Suppressor macrophage (primary cell): ENCODE measurements at places on chromosomes 4 and X.

DNA sequence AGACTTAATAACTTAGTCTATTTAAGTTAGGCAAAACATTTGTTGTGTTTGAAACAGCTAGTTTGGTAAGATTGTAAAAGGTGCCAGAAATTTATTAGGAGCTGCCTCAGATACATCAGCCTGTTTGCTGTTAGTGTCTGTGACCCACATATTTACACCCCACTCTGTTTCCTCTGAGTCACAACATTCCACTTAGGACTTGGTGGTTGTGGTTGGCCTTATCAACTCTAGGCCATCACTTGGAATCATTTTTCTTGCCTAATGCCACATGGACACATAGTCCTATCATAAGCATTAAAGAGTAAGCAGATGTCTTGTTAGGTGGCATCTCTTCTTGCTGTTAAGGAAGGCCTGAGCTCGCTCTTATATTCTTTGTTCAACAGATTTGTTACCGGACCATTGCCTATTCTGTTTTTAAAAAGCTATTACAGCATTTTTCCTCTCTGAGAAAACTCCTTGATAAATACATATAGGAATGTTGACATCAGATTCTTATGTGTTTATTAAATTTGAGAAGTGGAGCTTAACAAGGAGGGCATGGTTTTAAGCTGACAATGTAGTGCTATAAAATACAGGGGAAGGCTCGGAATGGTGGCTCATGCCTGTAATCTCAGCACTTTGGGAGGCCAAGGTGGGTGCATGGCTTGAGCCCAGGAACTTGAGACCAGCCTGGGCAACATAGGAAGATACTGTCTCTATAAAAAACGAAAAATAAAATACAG lies 51.2 kb upstream of the PGRMC2 start:
- DNase-seq, result no peak

DNA sequence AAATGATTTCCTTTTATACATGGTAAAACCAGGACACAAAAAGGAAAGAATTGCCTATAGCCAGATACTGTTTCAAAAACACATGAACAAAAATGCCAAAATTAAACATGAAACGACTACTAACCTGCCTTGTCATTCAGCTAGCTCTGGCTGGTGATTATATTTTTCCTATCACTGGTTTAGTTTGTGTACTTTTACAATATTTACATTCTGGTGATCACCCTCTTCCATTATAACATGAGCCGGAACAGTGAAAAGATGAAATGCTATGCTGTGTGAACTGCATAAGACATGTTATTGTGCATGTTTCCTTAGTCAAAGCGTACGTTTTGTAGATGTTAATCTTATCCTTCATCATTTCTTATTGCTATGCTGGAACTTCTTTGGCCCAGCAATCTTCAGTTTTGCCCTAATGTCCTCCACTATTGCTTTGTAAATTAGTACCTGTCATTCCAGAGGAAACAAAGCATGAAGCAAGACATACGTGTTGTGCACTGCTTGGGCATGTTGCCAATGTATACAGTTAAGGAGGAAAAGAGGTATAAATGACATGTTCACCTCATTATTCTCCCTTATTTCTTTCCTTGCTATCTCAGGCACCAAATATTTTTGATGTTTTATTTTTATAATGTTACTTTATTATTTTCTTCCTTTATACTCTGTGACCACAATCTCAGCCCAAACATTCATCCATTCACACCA lies 386.3 kb downstream of the ARHGAP24 start:
- no peak for DNase-seq

DNA sequence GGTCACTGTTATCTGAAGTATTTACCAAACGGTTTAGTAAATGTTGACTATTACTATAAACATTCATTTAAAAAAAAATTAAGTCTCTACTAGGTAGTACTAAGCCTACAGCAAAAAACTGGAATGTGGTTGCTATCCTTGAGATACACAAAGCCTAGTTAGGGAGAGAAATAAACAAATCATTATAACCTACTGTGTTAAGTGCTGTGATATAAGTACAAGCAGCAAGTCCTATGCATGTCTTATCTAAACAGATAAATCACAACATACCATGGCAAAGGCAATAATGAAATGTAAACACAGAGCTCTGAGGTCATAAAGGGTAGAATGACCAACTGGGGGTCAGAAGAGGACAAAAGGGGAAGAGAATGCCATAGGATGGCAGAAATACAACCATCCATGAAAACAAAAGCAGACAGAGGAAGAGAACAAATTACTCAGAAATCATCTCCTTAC lies 92.2 kb downstream of the RNF150 start:
- no peak for DNase-seq

- no peak for DNase-seq
These were observed 78.6 kb upstream of the PNPLA4 start for GRCh38 chrX:8005678-8006347.

DNA sequence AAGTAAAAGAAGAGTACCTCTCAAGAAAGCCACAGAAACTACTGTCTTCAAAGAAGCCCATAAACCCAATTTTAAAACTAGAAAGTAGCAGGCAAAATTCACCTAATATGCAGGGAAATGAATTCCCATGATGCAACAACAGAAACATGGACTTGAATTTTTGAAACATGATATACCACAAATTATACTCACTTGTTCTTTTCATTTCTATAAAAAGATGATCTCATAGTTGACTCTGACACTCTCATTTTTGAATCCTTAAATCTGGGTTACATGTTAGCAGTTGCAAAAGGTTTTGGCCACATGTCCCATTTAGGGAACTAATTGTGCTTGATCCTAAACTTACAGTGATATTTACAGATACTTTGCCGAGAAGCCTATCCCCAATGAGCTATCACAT lies 1130.8 kb downstream of the FAT4 start:
- no peak for DNase-seq
